T-cell (primary cell): ENCODE measurements at places on chromosomes 2 and 18. TPM values are rescaled to one million over a fixed set of nuclear protein-coding genes. Genes with fewer than 3 reads are reported as not detected.

CRYGC gene
- not detected for total RNA-seq

DNA sequence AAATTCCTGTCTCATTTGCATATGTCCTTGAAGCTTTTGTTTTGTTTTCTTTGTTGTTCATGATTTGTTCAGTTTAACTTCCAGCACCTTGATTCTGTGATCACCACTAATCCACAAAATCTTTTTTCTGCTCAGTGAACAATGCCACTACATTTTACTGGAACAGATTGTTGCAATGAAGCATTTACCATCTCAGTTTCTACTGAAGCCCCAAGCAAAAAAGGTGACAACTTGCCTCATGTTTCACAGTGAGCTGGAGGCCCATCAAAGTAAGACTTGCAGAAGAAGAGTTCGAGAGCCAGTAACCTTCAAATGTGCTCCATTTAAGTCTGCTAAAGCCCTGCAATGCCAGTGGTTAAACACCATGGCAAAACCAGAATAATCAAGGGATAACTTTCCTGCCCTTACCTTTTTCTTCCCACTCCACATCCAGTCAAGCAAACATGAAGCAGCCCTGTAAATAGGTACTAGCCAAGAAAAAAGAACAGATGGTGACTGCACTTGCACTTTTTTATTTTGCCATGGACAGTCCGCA is 25.7 kb upstream of the PDE1A start:
- H3K36me3 ChIP-seq: no peaks in the 10 kb centered on the region
- no peak overlapping the region for H3K27ac ChIP-seq
- no peaks in the 10 kb centered on the region for H3K27me3 ChIP-seq
- no peak for DNase-seq
- H3K4me1 ChIP-seq: no peaks in the 10 kb centered on the region
- no peak overlapping the region for H3K4me3 ChIP-seq

ADAM23 gene
- total RNA-seq: 5.7 TPM

ALPG gene
- total RNA-seq: not detected

AQP12A gene
- not detected for total RNA-seq

DNA sequence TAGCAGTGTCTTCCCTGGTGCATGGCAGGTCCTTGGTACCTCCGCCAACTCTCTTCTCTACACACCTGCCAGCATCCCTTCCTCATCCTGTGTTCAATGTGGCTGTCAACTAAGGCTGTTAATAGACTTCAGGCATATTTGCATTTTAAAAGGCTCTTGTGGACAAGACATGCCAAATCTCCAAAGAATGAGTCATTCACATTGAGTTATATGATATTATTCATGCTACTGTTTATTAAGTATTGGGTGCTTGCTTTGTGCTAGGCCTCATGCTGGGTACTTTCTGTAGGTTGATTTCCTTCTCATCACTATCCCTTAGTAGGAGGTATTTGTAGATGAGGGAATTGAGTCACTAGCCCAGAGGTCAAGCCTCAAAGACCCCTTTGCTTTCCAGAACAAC is 5.2 kb downstream of the MYO1B start:
- H3K27ac ChIP-seq: no peak overlapping the region
- peaks cover 11% of the 10 kb centered on the region for H3K27me3 ChIP-seq
- H3K36me3 ChIP-seq: no peaks in the 10 kb centered on the region
- H3K4me3 ChIP-seq: no peak overlapping the region
- peaks cover 6% of the 10 kb centered on the region for H3K4me1 ChIP-seq
- DNase-seq: no peak

- no peaks in the 10 kb centered on the region for H3K27me3 ChIP-seq
- no peaks in the 10 kb centered on the region for H3K36me3 ChIP-seq
- no peak overlapping the region for H3K27ac ChIP-seq
- H3K4me3 ChIP-seq: no peak overlapping the region
Measured at GRCh38 chr2:72630767-72631166, 195.1 kb downstream of the EXOC6B start.

GRCh38 chr2:83388804-83389203 is 1070.3 kb downstream of the SUCLG1 start:
- no peaks in the 10 kb centered on the region for H3K4me1 ChIP-seq
- no peaks in the 10 kb centered on the region for H3K27me3 ChIP-seq
- H3K36me3 ChIP-seq: no peaks in the 10 kb centered on the region
- H3K4me3 ChIP-seq: no peak overlapping the region

MAP2 gene
- 0.86 TPM for total RNA-seq

GRCh38 chr18:22844190-22844589 is 88.9 kb upstream of the RBBP8 start:
- no peaks in the 10 kb centered on the region for H3K4me1 ChIP-seq
- no peaks in the 10 kb centered on the region for H3K27me3 ChIP-seq
- no peaks in the 10 kb centered on the region for H3K36me3 ChIP-seq
- no peak for DNase-seq

DNA sequence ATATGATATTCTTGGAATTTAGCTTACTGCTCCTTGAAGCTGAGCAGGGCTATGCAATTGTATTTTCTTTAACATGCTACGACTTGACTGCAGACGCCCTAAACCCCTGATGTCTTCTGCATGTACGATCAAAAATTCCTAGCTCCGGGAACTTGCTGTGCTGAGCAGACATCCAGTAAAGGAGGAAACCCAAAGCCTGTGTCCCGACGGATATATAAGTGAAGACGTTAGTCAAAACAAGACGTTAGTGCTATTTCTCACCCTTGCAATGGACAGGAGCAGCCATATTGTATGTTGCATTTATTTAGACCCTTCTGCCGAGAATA is 51.5 kb downstream of the SETBP1 start:
- no peaks in the 10 kb centered on the region for H3K27me3 ChIP-seq
- DNase-seq: no peak
- peaks cover 2% of the 10 kb centered on the region for H3K4me1 ChIP-seq
- no peak overlapping the region for H3K27ac ChIP-seq

DNA sequence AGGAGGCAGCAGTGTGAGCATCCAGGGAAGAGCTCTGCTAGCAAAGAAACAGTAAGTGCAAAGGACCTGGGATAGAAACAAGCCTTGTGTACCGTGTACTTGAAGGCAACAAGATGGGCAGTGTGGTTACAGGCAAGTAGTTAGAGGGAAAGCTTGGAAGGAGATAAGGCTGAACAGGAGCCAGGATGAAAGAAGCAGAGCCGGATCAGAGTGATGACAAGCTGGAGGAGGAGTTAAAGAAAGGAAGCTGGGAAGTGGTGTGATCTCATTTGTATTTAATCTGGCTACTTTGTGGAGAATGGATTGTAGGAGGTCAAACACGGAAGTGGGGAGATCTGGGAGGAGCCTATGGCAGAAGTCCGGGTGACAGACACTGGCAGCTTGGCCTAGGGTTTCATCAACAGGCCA is 44.7 kb upstream of the VPS54 start:
- DNase-seq: no peak
- H3K27ac ChIP-seq: peak overlapping the region; percentile 18
- no peak overlapping the region for H3K4me3 ChIP-seq
- H3K4me1 ChIP-seq: peaks cover 12% of the 10 kb centered on the region
- no peaks in the 10 kb centered on the region for H3K36me3 ChIP-seq
